Stimulated activated CD8-positive, alpha-beta memory T cell treated with anti-CD3 and anti-CD28 coated beads, Interleukin-15, amount 100 ng/mL, for 4 hours (primary cell): ENCODE measurements at places on chromosomes 7 and 10.

GRCh38 chr7:151495360-151495759 is 24.3 kb downstream of the RHEB start:
- DNase-seq: no peak

DNA sequence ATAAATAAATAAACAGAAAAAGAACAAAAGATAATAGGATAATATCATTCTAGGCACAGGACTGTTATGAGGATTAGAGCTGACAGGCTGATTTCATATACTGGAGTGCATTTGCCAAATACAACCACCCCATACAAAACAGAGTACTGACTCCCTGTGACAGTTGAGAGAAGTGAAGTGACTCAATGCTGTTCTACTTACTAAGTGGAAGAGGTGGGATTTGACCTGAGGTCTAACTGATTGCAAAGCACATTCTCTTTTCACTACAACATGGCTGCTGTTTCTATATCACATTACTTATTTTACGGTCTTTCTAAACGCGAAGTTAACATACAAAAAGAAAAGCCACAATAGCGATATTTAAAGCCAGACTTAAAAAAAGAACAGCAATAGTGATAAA is 51.4 kb downstream of the ITGB1 start:
- no peak for DNase-seq

DNA sequence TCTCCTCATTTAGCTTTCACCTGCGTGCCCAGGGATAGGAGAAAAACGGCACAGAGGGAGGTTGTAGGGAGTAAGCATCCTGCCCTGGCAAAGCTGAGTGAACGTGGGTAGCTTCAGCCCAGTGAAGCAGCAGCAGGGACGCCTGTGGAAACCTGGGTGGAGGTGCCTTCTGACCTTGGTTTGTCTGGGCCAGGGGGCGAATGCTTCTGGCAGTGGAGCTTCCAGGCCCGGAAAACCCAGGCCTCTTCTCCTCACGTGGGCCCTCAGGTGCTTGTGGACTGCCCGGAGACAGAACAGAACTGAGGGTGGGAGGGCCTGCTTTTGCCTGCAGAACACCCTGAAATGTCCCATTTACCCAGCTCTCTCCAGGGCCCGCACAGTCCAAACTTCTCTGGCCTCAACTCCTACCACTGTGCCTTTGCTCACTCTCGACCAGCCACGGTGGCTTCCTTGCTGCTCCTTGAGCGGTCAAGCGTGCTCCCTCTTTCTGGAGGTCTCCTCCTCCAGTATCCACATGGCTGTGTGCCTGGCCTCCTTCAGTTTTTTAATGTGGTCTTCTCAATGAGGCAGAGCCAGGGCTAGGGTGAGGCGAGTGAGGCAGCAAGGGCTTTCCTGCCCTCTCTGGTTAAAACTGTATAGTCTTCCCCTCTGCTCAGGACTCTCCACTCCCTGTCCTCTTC is 62.4 kb downstream of the TMEM209 start:
- DNase-seq: no peak

DNA sequence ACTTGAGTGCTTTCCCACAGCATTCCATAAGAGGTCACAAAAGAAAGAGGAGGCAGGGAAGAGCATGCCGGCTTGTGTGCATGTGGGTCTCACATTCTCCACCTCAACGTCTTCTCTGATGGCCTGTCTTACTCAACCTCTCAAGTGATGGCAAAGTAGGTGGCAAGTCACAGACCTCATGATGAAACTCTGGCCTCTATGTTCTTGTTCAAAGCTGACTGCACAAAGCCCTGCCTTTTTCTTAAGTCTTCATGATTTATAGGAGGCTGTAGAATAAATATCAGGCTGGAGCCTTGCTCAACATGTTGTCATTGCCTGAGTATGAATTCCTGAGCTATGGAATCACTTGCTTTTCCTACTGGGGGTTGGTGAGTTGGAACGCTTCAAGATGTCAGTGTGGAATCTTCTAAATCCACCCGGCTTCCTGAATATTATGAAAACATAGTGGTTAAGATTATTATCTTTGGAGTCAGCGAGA is 213.6 kb upstream of the INHBA start:
- no peak for DNase-seq

- DNase-seq: no peak
These were observed 11.0 kb downstream of the POT1 start for GRCh38 chr7:124918662-124919061.

DNA sequence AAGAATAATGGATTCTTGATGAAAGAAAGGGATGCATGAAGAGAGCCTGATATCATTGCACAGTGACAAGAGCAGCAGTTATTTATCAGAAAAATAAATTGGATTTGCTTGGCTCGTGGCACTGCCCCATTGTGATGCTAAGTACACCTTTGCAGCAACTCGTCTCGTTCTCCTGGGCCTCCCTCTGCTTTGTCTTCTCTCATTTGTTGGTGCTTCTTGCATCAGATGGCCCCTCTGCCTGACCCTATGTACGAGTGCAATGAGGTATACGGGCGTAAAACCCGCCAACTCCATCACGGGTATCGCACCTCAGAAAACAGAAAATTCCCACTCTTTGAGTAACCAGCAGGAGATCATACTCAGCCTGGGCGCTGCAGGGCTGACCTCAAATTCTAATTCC is 107.2 kb upstream of the C10orf90 start:
- no peak for DNase-seq

DNA sequence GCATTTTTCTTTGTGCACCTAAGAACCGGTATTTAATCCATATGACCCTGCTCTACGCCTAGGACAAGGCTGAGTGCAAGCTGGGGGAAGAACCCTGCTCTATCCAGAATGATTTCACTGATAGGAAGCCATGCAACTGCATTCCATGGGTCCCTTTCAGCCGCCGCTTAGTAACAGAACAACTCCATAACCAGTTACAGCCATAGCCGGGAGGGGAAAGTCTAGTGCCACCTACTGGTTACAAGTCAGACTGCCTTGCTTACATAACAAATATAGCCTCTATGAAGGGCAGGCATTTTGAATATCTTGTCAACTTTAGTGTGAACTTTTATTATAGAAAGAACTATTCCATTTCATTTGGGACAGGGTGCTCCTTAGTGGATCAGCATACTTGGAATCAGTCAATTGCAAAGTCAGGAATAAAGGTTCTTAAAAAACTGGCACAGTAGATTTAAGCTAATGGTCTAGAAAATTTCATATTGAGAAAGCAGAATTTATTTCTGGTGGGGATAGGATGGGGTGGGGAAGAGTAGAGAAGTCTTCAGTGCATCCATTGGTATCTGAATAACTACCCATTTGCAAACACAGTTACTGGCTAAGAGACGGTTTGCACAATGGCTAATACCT is 521.7 kb downstream of the ADRA2A start:
- DNase-seq: no peak

GRCh38 chr10:43145311-43145710 is 7.1 kb downstream of the CSGALNACT2 start:
- DNase-seq: no peak

DNA sequence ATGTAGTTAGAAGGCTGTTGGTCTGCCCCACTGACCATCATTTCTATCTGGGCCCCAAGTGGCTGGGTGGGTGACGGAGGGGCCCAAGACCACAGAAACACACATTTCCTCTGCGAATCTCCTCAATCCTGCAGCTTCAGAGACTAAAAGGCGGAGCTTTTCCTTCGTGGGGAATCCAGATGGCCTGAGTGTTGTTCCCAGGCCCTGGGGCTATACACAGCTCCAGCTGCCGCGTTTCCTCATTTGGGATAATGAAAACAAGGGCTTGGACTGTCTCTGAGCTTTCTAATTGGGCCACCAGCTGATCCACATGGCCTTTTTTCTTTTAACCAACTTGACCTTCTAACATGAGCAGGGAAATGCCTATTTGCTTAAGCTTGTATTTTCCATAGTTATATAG is 339.9 kb downstream of the CXCL12 start:
- no peak for DNase-seq

GRCh38 chr10:78889536-78890063 is 179.2 kb upstream of the ZMIZ1 start:
- DNase-seq: no peak

DNA sequence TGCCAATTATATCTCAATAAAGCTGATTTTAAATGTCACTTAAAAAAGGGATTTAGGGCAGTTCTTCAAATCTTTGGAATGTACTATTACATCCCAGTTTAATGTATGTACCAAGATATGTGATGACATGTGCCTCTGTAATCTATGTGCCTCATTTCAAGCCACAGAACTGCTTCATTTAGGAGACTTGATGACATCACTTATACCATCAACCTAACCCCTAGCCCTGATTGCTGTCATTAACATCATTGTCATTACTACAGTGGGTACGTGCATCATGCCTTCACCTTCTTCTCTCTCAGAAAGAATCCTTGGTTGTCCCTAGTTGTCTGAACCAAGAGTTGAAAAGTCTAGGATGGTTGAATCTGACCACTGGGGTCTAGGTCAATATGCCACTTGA is 134.3 kb upstream of the RAB11FIP2 start:
- DNase-seq: no peak
